ENCODE measurements at places on chromosomes 1 and 21.
A peak's percentile ranks its signal among the peaks of the same experiment; 100 is the strongest.

DNA sequence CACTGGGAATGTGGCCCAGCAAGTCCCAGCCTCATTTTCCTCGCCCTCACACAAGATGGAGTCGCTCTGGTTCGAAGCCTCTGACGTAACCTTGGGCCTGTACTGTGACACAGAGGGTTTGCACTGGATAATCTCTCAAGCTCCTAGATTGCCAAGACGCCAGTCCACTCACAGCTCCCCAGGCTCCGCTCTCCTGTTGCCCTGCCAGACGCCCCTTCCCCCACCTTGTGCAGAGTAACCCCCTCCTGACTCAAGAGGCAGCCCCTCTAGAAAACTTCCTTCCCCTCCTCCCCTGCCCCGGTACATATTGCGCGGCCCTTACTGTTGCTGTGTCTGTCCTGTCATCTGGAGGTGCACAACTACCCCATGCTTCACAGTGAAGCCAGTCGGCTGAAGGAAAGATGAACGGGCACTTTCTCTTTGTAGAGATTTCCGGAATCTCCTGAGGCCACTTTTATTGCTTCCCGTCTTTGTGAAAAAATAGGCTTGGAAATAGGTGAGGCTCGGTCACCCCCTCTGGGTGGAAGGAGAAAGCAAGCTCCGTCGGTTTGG lies 981 bp upstream of the KIAA1614 start:
- peak; percentile 77 for DNase-seq

DNA sequence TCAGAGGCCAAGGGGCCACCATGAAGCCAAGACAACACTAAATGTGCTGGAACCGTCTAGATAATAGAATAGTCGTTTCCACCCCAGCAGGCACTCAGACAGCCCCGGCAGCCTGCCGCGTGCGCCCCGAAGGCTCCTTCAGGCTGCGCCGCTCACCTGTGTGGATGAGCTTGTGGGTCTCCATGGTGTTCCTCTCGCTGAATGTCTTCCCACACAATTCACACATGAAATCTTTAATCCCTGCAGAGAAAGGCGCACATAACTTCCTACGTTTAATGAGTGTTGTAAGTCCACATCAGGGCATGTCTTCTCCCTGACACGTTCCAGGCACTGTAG lies 43.7 kb upstream of the RIPK4 start:
- DNase-seq, result no peak

DNA sequence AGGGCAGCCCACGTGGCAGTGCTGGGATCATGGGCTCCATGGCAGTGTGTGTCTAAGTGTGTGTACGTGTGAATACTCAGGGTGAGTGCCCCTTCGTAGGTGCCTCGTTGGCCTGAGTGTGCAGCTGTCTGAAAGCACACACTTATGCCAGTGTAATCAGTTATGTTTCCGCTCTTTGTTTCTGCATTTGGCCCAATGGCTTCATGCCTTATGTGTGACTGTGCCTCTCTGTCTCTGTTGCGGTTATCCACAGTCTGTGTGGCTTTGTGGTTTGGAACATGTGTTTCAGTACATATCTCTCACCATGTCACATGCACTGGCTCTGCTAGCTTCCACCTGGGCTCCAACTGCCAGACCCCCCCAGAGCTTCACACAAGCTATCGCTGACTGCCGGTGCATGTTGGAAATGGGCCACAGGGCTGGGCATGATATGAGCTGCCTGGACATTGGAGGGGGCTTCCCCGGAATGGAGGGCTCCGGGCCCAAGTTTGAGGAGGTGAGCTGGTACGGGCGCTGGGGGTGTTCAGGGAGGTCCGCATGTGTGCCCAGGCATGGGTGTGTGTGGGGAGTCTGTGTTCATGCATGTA lies 70.3 kb upstream of the TINAGL1 start:
- no peak for DNase-seq

GRCh38 chr1:8533124-8533523 lies 215.2 kb downstream of the SLC45A1 start:
- DNase-seq, result no peak

DNA sequence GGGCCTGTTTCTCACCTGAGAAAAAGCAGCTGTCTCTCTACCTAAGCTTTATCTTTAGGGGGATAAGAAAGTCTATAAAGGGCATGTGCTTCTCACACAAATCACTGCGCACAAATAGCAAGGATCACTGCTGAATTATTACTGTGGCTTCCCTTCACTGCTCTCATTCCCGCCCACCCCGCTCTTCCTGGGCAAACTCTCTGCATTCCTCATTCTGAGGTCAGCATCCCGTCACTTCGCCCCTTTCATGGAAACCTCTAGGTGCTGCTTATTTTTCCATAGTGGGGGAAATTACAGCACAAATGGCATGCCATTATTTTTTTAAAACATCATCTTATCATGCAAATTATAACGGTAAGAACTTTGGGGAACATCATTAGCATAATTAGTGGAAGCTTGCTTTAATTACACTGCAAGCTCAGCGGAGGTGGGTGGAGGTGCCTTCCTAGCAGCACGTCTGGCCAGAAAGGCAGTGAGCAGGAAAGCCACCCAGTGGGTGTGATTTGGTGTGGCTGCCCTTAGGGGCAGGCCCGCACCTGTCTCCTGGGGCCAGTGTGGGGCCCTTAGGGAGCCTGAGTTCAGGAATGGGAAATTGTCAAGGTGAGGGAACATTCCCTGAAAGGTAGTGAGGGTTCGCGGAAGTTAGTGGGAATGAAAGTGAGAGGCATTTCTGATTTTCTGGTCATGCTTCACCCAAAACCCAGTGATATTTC lies 105.9 kb downstream of the LAMC2 start:
- DNase-seq, result peak; percentile 80

DNA sequence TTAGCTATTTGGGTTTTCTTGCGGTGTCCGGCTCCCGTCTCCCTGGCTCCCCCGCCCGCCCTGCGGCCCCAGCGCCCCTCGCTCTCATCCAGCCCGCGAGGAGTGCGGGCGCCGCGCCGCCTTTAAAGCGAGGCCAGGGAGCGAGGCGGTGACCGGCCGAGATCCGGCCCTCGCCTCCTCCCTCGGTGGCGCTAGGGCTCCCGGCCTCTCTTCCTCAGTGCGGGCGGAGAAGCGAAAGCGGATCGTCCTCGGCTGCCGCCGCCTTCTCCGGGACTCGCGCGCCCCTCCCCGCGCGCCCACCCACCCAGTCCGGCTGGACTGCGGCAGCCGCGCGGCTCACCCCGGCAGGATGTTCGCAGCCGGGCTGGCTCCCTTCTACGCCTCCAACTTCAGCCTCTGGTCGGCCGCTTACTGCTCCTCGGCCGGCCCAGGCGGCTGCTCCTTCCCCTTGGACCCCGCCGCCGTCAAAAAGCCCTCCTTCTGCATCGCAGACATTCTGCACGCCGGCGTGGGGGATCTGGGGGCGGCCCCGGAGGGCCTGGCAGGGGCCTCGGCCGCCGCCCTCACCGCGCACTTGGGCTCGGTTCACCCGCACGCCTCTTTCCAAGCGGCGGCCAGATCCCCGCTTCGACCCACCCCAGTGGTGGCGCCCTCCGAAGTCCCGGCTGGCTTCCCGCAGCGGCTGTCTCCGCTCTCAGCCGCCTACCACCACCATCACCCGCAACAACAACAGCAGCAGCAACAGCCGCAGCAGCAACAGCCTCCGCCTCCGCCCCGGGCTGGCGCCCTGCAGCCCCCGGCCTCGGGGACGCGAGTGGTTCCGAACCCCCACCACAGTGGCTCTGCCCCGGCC lies 492 bp downstream of the HLX start:
- DNase-seq, result peak; percentile 71

DNA sequence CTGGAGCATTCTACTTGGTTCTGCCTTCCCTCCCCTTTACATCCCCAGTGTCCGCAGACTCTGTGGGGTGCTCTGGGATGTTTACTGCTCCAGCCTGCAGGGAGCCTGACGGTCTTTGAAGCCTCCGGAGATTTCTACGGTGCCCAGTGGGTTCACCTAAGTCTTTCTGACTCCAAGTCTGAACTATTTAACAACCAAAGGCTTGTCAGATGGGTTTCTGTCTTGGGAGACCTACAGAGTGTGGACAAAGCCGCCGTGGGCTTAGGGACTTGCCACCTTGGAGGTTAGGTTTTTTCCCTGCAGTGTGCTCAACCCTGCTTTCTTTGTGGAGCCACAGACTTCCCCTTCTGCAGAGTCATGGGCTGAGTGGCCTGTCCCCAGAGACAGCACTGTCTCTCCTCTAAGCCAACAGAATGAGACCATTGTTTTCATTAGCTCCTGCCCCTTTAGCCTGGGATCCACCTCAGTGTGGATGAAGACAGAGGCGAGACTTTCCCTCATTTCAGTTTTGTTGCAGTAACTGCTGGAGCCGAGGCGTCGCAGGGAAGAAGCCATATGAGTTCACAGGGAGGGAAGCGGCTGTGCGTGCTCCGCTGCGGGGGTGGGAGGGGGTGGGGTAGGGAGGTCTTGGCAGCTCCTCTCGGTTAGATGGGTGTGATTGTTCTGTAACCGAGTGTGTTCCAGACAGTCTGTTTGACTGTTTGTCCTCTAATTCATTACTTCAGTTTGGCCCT lies 120.7 kb downstream of the CNIH3 start:
- peak; percentile 48 for DNase-seq

GRCh38 chr1:184768467-184768866 lies 13.8 kb upstream of the EDEM3 start:
- no peak for DNase-seq

DNA sequence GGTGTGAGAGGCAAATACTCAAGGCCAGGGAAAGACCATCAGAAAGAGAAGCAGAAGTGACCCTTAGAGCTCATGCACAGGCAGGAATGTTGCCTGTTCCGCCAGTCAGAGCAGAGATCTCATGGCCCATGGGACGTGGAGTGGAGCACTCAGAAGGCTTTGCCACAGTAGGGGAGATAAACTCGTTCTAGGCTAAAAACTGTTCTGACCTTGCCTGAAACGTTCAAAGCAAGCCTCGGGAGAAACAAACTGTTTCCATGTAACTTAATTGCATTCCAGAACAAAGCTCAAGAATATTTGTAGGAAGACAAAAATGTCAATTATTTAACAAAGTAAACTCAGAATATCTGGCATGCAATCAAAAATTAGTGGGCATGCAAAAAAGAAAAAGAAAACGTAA lies 20.7 kb upstream of the SLC19A1 start:
- DNase-seq, result no peak

- DNase-seq, result peak; percentile 96
These were observed 112.5 kb upstream of the F3 start for GRCh38 chr1:94654031-94654430.

DNA sequence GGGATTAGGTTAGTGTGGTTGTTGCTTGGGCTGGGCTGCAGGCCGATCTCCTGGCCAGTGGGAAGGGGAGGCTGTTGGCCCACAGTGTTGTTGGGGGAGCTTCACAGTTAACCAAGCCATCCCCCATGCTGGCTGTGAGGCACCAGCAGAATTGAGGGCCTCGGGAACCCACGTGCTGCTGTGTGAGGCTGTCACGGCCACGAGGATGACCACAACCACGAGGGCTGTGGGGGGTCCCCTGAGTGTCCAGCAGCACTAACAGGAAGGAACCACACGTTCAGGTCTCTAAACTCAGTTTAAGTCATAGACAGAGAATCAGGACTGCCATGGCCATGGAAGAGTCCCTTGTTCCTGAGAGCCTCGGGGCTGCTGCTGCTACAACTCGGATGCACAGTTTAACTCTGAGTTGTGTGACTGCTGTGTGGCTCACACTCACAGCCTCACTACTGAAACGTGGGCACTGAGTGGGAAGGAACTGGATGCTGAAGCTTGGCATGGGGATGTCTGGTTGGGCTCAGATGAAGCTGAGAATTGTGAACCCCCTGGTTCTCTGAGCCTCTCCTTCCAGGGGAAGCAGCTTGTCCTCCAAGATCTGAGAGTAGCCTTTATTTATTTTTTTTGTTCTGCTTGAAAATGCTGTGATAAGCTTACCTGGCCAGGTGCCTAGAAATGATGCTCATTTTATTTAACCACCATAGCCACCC lies 4.8 kb upstream of the MMEL1 start:
- no peak for DNase-seq

DNA sequence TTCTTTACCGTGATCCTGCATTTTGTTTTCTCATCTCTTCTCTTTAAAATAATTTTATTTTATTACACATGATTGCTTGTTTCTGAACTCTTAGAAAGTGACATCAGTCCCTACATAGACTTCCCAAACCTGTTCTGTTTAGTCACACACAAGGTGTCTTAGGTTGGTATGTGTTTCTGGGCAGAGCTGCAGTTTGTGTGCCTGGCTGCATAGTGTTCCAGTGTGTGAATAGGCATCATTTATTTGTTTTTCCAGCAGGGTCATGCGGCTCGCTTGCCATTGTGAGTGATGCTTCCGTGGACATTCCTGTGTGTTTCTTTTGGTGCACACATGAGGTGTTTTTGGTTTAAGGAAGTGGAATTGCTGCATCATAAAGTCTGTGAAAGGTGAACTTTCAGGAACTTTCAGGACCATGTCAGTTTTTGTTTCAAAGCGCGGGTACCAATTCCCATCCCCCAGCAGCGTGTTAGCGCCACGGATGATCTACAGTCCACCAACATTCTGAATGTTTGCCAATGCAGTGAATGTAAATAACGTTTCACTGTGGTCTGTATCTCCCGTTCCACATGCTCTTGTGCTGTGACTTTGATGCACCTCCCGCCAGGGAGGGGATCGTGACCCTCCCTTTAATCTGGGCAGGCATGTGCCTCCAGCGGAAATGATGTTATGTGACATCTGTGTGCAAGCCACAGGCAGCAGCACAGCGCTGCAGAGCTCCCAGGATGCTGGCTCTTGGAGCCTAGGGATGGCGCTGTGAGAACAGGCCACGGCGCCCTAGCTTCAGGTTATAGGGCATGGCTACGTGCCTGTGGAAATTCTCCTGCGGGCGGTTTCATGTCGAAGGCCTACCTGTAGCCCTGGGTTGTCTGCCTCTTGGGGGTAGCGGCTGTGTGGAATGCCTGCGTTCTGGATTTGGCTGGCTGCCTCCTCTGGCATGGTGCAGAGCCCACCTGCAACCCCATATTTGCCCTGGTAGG lies 144.6 kb upstream of the COL6A1 start:
- DNase-seq, result no peak

GRCh38 chr1:50735443-50735842 lies 224.6 kb downstream of the FAF1 start:
- DNase-seq, result peak; percentile 22

DNA sequence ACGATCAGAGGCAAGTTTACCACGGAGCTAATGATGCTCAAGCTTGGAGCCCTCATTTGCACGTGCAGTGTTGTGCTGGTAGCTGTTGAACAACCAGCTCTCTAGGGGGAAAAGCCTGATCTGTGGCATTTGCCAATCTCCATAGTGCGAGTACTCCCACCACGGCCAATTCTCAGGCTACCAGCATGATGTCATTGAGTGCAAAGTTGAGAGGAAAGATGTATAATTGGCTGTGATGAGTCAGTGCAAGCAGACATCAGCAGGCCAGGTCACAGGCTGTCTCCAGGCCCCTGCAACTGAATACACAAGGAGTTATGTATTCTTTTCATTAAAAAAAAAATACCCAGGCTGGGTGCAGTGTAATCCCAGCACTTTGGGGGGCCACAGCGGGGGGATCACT lies 233.1 kb upstream of the VAMP3 start:
- peak; percentile 83 for DNase-seq

- peak; percentile 74 for DNase-seq
These were observed 248.6 kb downstream of the DNM3 start for GRCh38 chr1:172089768-172090510.

DNA sequence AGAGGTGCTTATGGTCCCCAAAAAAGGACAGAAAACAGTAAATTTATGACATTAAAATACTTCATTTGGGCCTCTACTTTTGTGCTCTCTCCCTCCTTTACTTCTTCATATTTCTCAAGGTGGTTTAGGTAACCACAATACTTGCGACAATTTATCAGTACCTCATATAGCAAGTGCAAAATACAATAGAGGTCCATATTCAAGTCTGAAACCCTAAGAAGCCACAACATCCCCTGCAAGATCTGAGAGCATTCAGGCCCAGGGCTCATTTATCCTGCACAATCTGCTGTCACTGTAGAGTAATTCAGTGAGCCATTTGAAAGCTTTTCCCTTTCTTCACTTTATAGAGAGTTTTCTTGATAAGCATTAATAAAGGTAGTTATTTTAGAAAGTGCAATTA lies 24.2 kb upstream of the ATP6V1G3 start:
- DNase-seq, result no peak

GRCh38 chr1:29890201-29890959 lies 654.1 kb downstream of the PTPRU start:
- no peak for DNase-seq

Measured in mesendoderm (in vitro differentiated cells).